H7 (cell line): ENCODE measurements at places on chromosomes 4 and X.

GRCh38 chr4:84582988-84583875 lies at the start of gene CDS1:
CDS1 (plus strand) TSS chr4:84583127; CDS start chr4:84583402, 275 bp downstream.
- peak; percentile 65 for DNase-seq

- DNase-seq = peak; percentile 7
Measured at GRCh38 chrX:4547213-4547836, 833.9 kb upstream of the PRKX start.

GRCh38 chr4:61162116-61162515 lies 38.0 kb upstream of the ADGRL3 start:
- no peak for DNase-seq

DNA sequence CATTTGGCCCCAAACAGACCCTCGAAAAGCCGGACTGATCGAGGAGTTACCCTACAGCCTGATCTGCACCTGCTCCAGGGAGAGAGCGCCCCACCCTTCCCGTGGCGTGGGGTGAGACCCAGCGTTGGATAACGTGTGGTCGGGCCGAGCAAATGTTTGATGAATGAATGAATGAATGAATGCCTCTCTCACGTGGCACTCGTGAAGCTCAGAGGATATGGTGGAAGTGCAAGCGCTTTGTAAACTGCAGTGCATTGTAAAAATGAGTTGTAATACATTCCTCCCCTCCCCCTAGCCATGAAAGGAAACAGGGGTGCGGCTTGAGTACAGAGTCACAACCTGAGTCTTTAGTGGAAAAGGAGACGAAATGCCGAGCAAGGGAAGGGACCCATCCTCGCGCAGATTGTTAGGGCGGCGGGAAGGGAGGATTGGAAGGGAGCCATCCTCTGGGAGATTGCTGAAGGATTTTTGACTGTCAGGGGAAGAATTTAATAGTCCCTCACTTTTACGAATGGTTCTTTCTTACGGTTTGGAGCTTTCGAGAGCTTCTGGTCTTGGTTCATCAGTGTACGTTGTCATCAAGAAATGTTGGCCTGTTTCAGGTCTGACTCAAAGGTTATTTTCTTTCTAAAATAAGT lies 772 bp upstream of the FBXW7 start:
- peak; percentile 57 for DNase-seq

DNA sequence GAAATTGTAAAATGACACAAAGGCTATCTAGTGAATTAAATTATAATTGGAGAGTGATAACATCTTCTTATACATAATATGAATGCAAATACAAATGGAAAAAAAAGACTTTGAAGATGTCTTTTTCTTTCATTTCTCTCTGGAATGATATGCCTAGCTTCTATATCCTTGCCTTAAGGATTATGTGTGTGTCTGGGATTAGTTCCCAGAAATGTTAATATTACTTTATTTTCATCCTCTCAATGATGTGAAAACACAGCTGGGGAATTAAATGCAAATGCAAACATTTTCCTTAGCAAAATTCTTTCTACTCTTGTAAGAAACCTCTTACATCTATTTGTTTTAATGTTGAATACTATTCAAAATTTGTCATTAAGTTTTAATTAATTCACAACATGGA lies 441.9 kb downstream of the FSTL5 start:
- DNase-seq = no peak

DNA sequence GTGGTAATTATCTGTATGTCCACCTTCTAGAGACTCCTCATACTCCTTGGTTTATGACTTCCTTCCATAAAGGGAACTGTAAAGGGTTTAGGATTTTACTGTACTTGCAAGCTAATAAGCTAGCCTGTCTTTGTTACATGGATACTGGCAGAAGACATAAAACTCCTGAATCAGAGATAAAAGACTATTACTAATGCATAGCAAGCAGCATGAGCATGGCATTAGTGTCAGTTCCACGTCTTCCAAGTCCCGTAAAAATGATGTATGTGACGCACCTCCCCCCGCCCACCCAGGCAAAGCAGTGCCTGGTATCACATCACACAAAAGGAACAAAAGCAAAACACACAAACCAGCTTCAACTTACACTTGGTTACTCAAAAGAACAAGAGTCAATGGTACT lies 71.0 kb downstream of the SLC10A6 start:
- DNase-seq = no peak

GRCh38 chr4:186644311-186644638 lies 79.4 kb downstream of the FAT1 start:
- no peak for DNase-seq
